ENCODE measurements at places on chromosomes 7 and 10. TPM values are rescaled to one million over a fixed set of nuclear protein-coding genes. Genes with fewer than 3 reads are reported as not detected.

The RBP3 gene
- total RNA-seq = not detected

The CFAP46 gene
- 1.2 TPM for total RNA-seq

The PLAC9 gene
- total RNA-seq = 0.16 TPM

The CALY gene
- 0.74 TPM for total RNA-seq

The GNAT3 gene
- not detected for total RNA-seq

The NOBOX gene
- total RNA-seq = not detected

The MYOF gene
- total RNA-seq = 215 TPM

The OR6B1 gene
- not detected for total RNA-seq

The TFPI2 gene
- total RNA-seq = 208 TPM

The UFSP1 gene
- 6.3 TPM for total RNA-seq

All from A549 treated with AZD2906 at 1 μM for 4 hours (cell line).